ENCODE measurements at places on chromosomes 12 and 14.
A peak's percentile ranks its signal among the peaks of the same experiment; 100 is the strongest.

GRCh38 chr14:70595443-70596185, 4.8 kb downstream of the MED6 start:
- DNase-seq: no peak

DNA sequence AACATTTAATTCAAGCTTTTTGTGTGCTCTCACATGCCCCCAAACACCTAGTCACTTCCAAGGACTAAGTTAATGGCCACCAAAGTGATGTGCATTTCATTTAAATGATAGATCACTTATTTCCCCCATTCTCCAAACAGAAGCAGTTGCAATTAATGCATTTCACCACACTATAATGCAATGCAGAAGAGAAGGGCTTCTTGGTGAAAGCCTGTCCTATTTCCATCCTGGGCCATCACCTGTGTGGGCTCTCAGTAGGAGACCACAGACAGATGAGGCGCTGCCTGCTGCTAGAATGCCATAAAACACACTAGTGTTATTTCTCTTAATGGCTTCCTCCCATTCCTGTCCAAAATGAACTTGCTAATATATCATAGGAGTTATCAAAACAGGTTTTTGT, 151.2 kb downstream of the GPR65 start:
- no peak for DNase-seq

GRCh38 chr14:66923251-66923650, 266.0 kb upstream of the GARIN2 start:
- no peak for DNase-seq

- DNase-seq: no peak
Measured at GRCh38 chr14:61322011-61322798, 826 bp downstream of the PRKCH start.

GRCh38 chr14:70643967-70644366, 2.3 kb downstream of the TTC9 start:
- DNase-seq: no peak

- no peak for DNase-seq
Measured at GRCh38 chr12:105099356-105099755, 8.2 kb upstream of the WASHC4 start.

DNA sequence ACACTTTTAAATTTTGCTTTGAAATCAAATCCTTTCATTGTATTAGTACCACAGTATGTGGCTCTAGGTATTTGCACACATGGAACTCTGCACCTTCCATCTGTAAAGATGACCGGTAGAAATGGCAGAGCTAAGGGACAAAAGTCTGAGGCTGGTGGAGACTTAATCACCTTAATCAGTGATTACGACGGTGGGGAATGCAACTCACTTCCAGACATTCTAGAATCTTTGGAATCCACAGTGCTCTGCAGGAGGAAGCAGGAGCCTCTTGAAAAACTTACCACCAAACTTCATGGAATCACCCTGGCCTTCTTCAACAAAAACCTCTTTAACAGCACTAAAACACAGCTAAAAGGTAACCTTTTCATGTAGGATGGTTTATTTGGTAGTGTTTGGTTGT, 3.9 kb upstream of the DACT1 start:
- DNase-seq: no peak

DNA sequence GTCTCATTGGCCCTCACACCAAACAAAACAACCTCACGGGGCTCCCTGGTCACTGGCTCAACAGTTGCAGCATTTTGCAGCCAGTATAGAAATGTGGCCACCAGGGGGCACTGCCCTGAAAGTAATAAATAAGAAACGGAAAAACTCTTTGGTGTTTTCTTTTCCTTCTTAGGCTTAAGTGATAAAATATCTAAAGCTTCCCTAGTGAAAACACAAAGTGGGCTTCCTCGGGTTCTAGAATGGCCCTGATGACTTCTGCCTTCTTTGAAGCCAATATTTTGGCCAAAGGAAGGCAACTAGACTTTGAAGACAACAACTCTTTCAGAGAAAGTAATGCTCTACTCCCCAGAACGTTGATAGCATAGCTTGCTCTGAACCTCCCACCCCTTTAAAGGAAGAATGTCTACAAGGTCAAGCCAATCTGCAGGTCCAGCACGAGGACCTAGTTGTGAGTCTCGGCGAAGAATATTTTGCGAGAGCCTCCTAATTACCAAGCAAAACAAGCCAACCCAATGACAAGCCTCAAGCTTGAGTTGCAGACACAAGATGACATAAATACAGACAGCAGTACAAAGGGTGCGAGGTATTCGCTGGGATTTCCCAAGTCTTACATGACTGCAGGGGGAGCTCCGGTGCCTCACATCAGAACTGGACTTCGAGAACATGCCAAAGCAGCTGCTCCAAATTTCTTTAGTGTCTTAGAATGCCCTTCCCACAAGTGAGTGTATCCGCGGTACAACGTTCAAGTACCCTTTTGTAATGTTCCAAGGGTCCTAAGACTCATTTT, 2.6 kb downstream of the ITPK1 start:
- DNase-seq: peak; percentile 74

- peak; percentile 43 for DNase-seq
Measured at GRCh38 chr12:56631790-56632700, 1.9 kb upstream of the BAZ2A start.

DNA sequence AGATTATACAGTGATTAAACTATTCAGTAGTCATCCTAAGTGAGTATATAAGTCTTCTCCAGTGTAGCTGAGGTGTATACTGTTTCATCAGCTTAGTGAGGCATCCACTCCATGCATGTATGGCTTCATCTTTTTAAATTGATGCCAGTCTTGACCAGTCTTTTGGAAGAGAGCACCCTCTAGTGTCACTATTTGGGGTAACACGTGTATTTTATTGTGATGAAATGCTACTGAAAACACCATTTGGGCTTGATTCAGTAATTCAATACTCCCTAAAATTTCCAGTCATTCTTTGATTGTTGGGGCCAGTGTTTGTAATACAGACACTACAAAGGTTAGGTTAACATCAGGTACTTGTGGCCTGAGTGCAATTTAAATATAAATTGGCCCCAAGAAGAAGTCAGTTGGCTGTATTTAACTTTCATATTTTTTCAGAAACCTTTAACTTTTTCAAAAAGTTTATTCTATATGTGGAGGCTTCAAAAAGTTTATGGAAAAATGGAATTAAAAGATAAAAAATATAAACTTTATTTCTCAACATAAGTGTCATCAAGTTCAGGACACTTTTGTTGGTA, 35.3 kb downstream of the MIPOL1 start:
- no peak for DNase-seq

DNA sequence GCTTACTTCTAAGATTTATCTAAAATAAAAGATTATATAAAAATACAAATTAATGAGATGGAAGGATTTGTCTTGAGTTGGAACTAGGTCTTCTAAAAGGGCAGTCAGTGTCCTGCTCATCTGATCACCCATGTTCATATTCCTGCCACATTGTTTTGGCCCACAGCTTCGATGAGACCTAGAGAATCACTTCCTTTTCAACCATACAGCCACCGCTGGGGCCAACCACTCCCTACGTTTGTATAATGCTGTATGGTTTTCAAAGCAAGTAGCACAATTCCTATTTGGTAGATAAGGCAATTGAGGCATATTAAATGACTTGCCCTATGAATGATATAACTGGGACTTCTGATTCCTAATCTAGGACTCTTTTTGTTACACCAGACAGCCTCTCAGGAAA, 249.4 kb downstream of the ZFP36L1 start:
- no peak for DNase-seq

GRCh38 chr14:75999511-76000190, 14.1 kb downstream of the IFT43 start:
- no peak for DNase-seq

DNA sequence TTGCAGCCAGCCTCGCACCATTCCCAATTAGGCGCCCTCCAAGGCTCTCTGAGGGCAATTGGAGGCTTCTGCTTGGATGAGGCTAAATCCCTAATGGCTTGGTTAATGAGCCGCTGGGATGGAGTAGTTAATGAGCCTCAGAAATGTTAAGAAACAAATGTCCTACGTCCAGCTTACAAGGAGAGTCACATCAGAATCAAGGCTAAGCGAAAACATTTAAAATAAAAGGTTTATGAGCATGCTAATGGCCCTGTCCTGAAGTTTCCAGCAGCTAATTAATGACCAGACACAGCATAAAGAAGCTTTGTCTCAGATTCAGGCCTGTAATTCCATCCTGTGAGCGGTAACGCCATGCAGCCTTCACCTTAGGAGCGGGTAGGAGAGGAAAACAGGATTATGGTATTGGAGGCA, 200.7 kb upstream of the BCL2L14 start:
- no peak for DNase-seq

- no peak for DNase-seq
Measured at GRCh38 chr12:70268972-70269371, 25.7 kb downstream of the CNOT2 start.

GRCh38 chr14:78007160-78007559, 163.0 kb upstream of the NRXN3 start:
- DNase-seq: no peak

GRCh38 chr12:6106218-6106617, 18.3 kb downstream of the VWF start:
- no peak for DNase-seq

GRCh38 chr14:90522571-90523191, 125.9 kb downstream of the CALM1 start:
- DNase-seq: no peak
